ENCODE measurements at places on chromosomes 1 and 21.

DNA sequence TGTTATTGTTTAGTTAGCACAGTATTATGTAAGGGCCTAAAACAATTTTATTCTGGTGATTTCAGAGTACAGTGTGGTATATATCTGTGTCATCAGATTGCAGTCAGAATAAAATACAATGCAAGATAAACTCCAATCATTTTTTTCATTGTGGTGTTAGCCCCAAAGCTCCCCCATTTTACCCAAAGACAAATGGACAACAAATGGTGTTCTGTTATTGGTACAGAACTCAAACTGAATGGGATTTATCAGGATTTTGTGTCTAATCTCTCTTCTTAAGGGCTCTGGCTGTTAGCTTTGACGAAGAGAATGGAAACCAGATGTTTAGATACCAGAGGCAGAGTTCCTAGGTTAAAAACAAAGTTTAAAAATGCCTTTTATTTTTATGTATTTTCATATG is 163.1 kb upstream of the USP25 start:
- DNase-seq, result no peak

GRCh38 chr1:87603626-87604025 is 274.9 kb downstream of the LMO4 start:
- no peak for DNase-seq

- DNase-seq, result no peak
These were observed 248.8 kb upstream of the USP24 start for GRCh38 chr1:55463814-55464475.

DNA sequence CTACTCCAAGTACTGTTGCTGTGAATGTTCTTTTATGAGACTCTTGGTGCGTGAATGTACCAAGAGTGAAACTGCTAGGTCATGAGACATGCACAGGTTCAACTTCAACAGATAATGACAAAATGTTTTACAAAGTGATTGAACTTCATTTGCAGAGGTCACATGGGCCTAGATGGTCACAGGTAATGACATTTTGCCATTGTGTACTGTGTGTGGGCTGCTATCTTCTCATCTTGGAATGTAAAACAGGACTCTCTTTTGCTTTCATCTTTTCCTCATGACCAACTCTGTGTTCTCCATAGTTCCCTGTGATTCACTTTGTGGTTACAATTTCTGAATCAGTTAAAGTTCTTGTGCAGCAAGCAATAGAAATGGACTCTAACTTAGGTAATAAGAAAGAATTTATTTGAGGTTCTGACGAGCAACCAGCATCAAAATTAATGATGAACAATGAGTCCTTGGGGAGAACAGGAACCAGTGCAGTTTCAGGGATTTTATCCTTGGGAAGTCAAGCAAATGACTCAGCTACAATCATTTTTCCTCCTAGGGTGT is 16.2 kb upstream of the TSNAX start:
- no peak for DNase-seq

DNA sequence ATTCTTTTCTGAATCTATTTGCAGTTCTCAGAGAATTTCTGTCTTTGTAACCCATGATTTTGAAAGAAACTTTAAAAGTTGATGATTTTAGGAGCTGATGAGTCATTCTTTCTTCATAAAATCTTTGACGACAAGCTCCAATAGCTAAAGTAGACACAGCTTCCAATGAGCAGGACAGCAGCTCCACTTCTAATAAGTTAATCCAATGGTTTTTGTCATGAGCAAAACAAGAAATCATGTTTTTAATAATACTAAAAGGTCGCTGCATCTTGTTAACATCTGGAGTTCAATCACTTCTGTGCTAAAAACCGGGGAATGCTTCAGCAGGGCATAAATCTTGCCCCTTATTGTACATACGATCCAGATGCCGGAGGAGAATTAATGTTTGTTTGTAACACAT is 48.9 kb upstream of the GORAB start:
- DNase-seq, result no peak

DNA sequence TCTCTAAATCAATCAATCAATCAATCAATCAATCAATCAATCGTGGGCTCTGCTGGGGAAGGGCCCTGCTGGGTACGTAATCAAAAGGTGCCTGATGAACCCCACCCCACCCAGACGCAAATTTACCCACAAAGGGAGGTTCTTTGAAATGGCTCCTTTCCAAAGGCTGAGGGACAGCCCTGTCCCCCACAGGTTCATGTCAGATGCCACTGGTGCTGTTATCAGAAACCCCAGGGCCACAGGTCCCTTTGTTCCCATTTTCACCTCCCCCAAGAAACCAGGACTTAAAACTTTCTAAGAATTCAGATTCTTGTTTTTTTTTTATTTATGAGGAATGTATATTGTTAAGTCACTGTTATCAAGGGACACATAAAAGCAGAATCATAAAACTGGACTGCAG is 14.2 kb downstream of the CHRNB2 start:
- no peak for DNase-seq

DNA sequence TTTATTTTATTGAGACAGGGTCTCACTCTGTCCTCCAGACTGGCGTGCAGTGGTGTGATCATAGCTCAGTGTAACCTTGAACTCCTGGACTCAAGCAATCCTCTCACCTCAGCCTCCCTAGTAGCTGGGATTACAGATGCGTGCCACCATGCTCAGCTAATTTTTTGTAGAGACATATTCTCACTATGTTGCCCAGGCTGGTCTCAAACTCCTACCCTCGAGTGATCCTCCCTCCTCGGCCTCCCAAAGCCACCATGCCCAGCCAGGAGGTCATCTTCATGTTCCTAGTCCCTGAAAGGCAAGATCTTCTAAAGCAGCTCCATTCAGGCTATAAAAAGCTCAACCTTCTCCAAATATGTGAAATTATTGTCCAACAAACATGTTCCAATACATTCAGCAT is 53.9 kb downstream of the TOR1AIP2 start:
- DNase-seq, result no peak
